ENCODE measurements at places on chromosomes 6 and 20.

GRCh38 chr20:25013478-25014380, 21.2 kb upstream of the APMAP start:
- DNase-seq, result no peak

DNA sequence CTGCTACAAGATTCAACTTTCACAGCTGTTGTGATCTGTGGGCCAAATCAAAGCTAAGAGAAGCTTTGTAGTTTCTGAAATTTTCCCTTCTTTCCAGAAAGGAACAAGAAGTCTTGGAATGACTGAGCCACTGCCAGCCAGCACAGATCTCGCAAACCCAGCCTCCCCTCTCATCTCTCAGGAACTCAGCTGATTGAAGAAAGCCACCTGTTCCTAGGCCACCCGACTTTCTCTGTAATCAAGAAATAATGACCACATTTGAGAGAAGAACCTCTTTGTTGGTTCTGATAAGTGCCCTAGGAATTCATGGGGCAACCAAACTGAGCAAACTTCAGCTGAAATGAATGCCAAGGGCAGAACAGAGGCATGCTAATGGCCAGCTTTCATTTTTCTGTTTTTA, 61.7 kb downstream of the HDGFL1 start:
- no peak for DNase-seq

GRCh38 chr6:3835785-3836184, 13.4 kb upstream of the FAM50B start:
- DNase-seq, result no peak

GRCh38 chr20:58569241-58570125, 54.3 kb upstream of the APCDD1L start:
- DNase-seq, result no peak

GRCh38 chr6:129994410-129994809, 24.0 kb upstream of the L3MBTL3 start:
- no peak for DNase-seq

GRCh38 chr6:29147074-29147473, 23.6 kb upstream of the OR2J2 start:
- no peak for DNase-seq

DNA sequence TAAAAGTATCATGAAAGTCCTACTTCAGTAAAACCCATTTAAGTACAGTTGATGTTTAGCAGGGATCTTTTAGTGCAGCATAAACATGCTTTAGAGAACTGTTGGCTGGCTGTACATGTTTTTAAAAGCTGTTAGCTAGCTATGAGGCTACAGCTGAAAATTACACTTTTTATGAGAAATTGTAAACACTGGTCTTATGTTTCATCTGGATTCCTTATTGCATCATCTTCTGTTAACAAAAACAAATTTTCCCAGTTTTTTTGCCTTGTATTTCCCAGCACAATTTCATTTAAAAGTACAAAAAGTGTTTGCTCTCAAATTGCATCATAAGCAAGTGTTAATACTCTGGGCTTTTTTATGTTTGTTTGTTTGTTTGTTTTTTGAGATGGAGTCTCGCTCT, 18.3 kb upstream of the HLA-E start:
- no peak for DNase-seq

DNA sequence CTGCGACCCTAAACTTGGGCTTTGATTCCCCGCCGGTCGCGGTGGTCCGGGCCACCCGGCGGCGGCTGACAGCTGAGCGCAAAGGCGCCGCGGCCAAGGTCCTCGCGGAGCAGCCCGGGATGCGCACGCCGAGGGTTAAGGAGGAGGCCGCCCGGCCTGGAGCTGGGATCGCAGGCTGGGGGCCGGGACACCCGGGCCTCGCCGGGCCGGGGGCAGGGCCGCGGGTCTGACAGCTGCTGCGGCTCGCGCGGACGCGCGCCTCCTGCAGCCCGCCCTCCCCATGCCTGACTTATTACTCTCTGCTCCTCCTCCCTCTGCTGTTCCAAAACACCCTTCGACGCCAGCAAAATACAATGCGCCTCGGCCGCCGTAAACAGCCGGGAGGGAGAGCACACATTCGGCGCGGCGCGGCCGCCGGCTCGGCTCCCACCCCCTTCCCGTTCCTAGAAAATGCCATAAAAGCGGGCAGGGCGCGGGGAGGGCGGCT, 746 bp downstream of the BACH2 start:
- DNase-seq, result peak; percentile 32

DNA sequence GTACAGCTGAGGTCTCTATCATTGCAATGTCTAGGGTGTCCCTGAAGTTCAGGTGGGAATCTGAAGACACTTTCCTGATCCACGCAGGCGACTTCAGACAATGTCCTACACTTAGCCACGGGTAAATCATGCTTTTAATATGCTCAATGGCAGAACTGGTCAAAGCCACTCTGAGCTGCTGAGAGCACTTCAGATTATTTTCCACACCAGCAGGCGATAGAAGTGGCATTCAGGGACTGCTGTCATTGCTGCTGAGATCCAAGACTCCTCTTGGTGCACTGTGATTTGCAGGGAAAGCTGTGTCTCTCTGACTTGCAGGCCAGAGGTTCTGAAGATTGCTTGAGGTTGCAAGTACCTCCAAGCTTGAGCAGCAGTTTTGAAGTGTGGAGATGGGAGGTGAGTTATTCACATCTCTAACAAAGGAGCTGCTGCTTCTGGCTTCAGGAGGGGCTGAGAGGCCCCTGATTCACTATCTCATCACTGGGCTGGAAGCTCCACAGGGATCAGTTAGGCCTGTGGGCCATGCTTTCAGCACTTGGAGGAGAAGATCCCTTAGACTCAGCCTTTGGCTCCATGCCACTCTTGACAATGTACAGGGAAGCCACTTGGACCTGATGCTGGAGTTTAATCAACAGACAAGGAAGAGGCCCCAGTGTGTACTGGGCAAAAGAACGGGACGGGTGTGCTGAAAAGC, 2.9 kb upstream of the SSTR4 start:
- no peak for DNase-seq

- DNase-seq, result peak; percentile 64
Observed at GRCh38 chr6:149963462-149964307, at the start of gene ULBP1. Gene ULBP1, plus strand, starts transcription at chr6:149963943. Its CDS starts 107 bp downstream, at chr6:149964050.

DNA sequence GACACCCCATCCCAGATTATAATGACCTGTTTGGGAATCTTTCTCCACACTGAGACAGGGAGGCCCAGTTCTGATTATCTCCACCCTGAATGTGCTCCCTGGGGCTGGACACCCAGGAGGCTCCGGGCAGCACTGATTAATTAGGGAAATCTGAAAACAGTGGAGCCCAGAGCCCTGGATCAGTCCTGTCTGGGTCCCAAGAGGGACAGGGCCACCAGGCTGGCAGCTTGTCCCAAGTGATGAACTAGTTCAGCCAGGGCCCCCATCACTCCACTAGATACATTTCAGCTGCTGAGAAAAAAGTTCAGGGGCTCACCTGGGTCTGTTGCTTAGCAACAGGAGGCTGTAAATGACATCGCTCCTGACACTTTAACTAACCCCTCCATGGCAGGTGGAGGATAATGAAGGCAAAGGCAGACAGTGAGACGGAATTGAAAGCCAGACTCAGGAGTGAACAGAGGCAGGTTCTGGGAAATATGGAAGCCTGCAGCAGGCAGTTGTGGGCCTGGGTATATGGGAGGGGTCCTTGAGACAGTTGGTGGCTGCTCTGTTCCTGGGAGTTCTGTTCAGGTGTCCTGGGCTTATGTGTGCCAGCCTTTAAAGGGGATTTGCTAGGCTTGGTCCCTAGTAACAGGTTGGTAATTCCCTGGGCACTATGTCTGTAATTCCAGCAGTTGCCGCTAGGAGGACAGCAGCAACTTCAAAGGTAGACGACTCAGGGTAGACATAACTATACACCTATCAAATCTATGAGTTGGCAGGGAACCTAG, 78.3 kb upstream of the CTNNBL1 start:
- DNase-seq, result no peak

- no peak for DNase-seq
Observed at GRCh38 chr6:74249658-74250057, 553.7 kb downstream of the CD109 start.

GRCh38 chr20:62481425-62482145, 5.8 kb upstream of the GATA5 start:
- DNase-seq, result no peak

- DNase-seq, result no peak
Observed at GRCh38 chr6:111958534-111958933, 85.3 kb upstream of the FYN start.

Data from effector memory CD4-positive, alpha-beta T cell (primary cell).